Esophagus mucosa (tissue), 1 donor: ENCODE measurements at places on chromosomes 5 and 9.
A peak's percentile ranks its signal among the peaks of the same experiment; 100 is the strongest.

GRCh38 chr9:32431940-32432555, 47.6 kb downstream of the ACO1 start:
- no peak for ATAC-seq

GRCh38 chr5:38799556-38800377, 46.0 kb upstream of the OSMR start:
- no peak for ATAC-seq

DNA sequence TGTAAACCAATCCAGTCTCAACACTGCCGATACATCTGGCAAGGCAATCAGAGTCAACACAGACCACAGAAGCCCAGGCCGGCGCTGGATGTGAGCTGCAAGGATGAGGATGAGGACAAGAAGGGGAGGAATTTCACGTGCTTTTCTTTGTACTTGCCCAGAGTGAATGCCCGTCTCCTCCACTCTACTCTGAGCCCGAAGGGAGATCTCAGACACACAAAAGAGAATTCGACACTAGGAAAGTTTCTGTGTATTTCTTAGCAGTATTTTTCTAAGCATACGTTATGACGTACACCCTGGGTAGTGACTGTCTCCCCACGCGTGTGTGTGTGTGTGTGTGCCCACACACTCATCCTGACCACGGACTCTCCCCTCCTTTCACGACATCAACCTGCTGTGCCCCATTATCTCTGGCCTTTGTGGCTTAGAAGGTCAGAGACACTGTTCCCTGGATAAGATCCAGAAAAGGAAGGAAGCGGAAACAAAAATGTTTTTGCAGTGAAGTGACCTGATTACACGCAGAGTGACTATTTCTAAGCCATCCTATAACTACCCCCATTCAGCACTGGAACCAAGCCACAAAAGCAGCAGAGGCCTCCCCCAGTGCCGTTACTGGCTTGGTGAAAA, 227.3 kb upstream of the DAPK1 start:
- no peak for ATAC-seq

GRCh38 chr5:105806596-105806995, 1864.1 kb downstream of the EFNA5 start:
- ATAC-seq: no peak

- no peak for ATAC-seq
Measured at GRCh38 chr5:172008111-172008455, 1.6 kb upstream of the FBXW11 start.

DNA sequence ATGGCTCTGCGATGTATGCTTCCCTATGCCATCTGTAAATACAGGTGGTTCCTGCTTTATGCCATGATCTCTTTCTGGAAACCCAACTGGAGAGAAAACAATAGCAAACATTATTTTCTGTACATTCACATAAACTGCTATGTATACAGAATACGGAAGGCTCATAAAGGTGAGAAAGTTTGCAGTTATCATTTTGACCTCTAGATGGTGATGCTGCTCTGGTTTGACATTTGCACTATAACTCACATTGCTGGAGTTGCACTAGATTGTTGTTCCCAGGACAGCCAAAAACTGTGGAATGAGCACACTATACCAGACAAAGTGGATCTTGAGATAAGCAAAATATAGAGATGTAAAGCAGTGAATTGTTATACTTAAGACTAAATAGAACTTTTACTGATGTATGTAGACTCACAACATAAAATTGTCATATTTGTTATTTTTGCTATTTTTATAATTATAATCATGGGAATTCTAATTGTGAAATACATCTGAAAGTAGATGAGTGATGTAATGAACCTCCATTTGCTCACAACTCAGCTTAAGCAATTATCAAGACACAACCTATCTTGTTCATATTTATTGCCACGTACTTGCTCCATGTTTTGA, 246.5 kb downstream of the PTPRD start:
- ATAC-seq: peak; percentile 43

DNA sequence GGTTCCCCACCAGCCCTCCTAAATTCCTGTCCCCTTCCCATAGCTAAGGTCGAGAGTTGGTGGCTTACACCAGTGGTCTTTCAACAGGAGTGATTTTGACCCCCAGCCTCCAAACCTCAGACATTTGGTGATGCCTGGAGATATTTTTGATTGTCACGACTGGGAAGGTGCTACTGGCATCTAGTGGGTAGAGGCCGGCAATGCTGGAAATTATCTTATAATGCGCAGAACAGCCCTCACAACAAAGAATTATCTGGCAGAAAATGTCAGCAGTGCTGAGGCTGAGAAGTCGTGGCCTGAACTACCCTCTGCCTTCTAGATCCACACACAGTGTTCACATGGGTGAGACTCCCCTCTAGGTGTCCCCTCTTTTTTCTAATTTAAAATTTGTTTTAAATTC, 69.6 kb downstream of the IL31RA start:
- no peak for ATAC-seq

GRCh38 chr9:1013021-1013420, 36.6 kb downstream of the DMRT3 start:
- ATAC-seq: no peak

GRCh38 chr5:144276034-144276822, 105.6 kb downstream of the KCTD16 start:
- ATAC-seq: no peak

DNA sequence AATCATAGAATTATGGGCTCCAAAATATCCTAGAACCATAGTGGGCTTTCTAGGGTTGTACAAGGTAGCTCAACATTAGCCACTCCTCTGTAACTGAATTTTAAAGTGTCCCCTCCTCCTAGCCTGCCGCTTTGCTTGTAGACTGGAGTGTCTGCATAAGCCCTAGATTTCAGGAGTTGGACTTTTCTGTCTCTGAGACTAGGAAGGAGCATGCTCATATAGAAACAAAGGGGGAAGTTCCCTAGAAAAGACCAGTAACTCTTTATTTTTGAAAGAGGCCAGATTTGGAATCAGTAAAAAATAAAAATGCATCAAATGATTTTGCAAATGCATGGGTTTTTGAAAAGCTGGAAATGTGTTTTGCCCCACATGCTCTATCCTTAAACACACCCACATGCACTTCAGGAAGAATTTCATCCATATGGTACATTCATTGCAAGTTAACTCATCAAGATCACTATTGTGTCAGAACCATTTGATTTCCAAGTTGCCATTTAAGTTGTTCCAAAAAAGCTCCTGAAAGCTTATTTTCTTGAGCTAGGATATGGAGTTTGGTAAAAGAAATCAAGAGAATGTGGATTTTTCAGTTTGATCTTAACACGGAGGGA, 121.0 kb upstream of the NR3C1 start:
- ATAC-seq: no peak

DNA sequence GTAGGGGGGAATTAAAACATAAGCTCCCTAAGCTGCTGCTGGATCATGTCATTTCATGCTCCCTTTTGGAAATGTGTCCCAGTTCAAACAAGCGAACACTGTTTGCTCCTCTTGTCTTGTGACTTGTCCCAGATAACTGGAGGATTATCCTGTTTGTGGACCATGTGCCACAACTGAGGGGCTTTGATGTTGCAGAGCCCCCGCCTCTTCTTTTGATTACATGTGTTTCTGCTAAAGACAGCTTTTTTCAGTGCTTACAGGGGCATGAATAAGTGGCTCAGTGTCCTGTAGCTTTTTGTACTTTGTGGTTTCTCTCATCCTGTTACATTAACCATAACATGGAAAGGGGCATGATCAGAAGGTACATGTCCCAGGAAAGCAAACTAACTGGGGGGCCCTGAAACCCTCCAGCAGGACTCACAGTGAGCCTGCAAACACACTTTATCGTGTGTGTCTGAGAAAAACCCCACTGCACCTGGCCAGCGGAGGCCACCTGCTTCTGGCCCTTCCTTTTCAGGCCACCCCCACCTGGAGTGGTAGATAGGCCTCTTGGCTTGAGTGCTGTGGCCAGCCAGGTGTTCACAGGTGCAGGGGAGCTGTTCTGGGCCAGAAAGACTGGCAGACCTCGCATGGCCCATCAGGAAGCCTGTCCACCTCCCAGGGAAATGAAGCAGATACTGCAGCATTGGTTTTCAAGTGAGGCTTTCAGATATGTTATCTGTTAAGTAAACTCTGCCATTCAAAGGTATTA, 285.6 kb downstream of the FANCC start:
- ATAC-seq: peak; percentile 4

- ATAC-seq: no peak
Measured at GRCh38 chr5:88539693-88540365, 271.2 kb upstream of the TMEM161B start.

- no peak for ATAC-seq
Measured at GRCh38 chr5:174606153-174606552, 118.2 kb upstream of the MSX2 start.

GRCh38 chr5:123460296-123460729, 37.1 kb upstream of the CEP120 start:
- ATAC-seq: peak; percentile 97

GRCh38 chr5:2387634-2388325, 363.7 kb downstream of the IRX2 start:
- ATAC-seq: no peak

DNA sequence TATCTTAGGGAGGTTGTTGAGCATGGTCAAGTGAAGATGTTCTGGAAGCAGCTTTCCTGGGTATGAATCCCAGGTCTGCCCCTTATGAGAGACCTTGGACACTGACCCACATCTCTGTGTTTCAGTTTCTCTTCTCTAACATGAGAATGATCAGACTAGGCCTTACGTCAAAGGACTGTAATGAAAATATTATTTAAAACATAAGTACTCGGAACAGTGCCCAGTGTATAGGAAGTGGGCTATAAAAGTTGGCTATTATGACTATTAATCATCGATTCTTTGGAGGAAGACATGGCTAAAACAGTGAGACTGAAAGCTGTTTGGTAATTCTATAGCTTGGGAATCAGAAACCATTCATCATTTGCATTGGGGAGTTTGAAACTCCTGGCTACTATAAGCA, 65.3 kb upstream of the MYO10 start:
- no peak for ATAC-seq

DNA sequence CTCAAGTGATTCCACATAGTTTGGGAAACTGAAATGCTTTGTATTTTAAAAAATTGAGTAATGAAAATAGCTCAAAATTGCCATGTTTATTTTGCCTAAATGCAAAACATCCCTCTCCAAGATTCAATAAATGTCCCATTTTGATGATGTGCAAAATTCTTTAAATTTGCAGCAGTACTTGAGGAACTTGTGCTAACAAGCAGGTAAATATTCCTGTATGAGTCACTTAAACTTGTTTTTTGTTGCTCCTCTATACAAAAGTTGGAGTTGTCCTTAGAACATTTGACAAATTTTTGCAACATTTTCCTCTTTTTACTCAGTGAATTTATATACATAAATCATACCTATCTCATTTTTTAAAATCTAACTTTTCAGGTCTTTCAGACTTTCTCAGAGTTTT, 280.2 kb downstream of the CDH12 start:
- no peak for ATAC-seq
